ENCODE measurements at places on chromosomes 3 and 15.

GRCh38 chr15:77759896-77760592 lies 127.3 kb upstream of the LINGO1 start:
- no peak for DNase-seq

GRCh38 chr3:184596886-184597575 lies 35.4 kb downstream of the EPHB3 start:
- no peak for DNase-seq

- no peak for DNase-seq
Measured at GRCh38 chr3:23741036-23741706, 64.6 kb upstream of the UBE2E1 start.

DNA sequence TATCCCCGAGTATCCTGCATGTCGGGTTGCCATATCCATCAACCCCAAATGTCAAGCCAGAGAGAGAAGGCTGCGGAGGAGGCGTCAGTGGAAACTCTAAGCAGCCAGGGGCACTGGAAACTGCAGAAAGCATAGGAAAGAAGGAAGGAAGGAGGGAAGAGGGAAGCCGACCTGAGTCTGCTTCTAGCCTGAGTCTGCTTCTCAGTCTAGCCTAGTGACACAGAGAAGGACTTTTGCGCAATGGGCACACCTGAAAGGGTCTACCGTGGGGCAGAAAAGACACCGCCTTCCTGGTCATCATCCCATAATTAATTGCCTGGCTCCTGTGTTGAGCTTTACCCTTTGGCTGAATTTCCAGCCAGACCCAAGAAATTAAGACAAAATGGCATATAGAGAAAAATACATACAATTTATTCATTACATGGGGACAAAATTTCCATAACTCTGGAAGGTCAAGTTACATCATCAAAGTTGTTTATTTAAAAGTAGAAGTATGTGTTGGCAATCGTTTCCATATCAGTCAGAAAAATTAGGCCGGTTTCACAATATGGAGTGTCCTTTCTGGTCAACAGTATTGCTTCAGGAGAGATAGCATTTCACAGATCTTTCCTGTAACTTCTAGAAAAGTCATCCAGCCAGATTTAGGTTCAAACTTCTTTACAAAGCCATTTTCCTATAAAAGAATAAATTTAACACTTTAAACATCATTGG lies 10.3 kb downstream of the BCL2A1 start:
- no peak for DNase-seq

- DNase-seq: no peak
Measured at GRCh38 chr3:5974630-5975322, 787.3 kb downstream of the EDEM1 start.

- DNase-seq: no peak
Measured at GRCh38 chr3:64438812-64439211, 213.5 kb upstream of the PRICKLE2 start.

- peak; percentile 80 for DNase-seq
Measured at GRCh38 chr15:55846116-55846707, 103.3 kb upstream of the PRTG start.

GRCh38 chr3:127100459-127101410 lies 92.2 kb upstream of the PRR23E start:
- no peak for DNase-seq

DNA sequence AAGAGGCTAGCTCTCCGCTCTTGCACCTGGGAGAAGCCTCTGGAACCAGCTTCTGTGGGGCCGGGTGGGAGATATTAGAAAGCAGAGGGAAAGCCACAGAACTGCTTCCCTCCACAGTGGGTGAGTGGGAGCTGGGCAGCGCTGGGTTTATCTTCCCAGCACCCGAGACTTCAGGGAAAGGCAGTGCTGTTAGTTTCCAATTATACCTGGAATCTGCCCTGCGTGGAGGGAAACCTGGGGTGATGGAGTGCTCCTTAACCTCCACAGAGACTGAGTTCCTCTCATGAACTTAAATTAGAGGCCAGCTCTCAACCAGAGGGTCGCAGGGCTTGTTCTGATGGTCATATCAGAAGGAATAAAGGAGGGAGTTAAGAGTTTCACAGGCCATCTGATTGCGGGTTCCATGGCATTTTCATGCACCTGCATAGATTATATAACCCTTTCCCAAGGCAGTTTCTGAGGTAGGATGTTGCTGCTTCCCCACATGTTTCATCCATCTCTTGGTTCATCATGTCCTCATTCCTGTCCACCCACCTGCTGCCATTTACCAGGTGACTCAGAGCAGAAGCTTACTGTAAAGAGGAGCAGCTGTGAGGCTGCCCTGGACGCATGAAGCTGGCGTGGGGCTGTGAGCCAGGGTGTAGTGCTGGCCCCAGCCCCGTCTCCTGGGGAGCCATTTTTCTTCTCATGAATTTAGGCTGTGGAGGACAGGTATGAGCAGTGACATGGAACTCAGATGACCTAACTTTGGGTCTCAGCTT lies 42.5 kb downstream of the CA12 start:
- DNase-seq: no peak

GRCh38 chr3:100988080-100988479 lies 5.1 kb downstream of the ABI3BP start:
- DNase-seq: no peak

DNA sequence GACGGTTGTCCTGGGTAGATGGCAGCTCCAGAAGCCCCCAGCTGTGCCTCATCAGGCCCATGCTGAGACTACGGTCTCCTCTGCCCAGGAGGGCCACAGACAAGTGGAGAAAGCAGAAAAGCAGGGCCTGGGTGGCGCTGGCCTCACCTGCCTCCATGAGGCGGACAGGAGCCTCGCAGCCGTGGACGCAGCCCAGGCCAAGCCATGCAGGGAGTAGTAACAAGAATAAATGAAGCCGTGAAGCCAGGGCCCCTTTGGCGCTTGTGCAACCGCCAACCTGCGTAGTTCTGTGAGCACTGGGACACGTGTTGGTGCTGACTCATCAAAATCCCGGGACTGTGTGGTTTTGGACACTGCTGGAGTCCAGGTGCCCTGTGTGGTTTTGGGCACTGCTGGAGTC lies 12.3 kb upstream of the MUC4 start:
- DNase-seq: no peak

GRCh38 chr3:40975711-40976121 lies 223.6 kb upstream of the CTNNB1 start:
- no peak for DNase-seq

DNA sequence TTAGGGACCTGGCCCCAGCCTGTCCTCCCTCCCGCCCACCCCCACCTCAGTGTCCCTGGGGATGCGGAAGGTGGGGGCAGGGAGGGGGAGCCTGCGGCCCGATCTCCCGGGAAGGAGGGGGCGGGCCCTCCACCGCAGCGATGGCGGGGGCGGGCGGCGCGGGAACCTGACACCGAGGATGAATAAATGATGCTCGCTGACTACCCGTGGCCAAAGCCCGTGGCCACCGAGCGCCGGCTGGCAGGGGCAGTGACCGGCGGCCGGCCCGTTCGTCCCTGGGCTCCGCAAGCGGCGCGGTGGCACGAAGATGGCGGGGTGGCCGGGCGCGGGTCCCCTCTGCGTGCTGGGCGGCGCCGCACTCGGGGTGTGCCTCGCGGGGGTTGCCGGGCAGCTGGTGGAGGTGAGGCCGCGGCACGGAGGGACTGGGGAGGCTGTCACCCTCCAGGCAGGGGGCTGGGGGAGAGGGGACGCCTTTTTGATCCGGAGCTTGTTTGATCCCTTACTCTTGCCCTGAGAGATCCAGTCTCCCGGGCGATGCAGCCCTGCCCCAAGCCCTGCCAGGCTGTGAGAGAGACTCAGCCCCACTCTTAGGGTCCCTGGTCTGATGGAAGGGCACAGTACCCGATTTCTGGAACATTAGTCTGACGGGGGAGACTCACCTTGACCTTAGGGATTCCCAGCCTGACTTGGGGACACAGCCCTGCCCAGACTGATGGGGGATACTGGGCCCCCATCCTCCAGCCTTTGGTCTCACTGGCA lies at the start of gene TMIE:
Gene TMIE, plus strand, starts transcription at position 212 of the 759 bp plus-strand sequence. Its CDS starts 96 bp downstream, at position 308.
- DNase-seq: no peak

DNA sequence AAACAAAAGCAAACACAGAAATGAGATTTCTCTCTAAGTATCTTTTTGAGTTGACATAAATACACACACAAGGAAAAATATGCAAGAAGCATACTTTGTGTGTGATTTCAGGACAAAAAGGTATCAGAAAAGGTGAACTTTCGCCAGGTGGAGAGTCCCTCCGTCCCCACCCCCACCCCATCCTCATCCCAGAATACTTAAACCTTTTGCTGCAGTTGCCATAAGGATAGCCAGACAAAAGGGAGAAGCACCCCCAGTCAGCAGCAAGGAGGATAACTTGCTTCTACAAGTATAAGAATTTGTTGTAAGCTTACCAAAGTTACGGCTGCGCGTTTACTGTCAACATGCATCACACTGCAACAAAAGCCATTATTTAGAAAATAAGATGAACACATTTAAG lies 10.3 kb downstream of the FOXP1 start:
- no peak for DNase-seq

GRCh38 chr3:99945328-99945995 lies 127.8 kb downstream of the CMSS1 start:
- no peak for DNase-seq

GRCh38 chr3:182234881-182235280 lies 523.2 kb downstream of the SOX2 start:
- DNase-seq: no peak

DNA sequence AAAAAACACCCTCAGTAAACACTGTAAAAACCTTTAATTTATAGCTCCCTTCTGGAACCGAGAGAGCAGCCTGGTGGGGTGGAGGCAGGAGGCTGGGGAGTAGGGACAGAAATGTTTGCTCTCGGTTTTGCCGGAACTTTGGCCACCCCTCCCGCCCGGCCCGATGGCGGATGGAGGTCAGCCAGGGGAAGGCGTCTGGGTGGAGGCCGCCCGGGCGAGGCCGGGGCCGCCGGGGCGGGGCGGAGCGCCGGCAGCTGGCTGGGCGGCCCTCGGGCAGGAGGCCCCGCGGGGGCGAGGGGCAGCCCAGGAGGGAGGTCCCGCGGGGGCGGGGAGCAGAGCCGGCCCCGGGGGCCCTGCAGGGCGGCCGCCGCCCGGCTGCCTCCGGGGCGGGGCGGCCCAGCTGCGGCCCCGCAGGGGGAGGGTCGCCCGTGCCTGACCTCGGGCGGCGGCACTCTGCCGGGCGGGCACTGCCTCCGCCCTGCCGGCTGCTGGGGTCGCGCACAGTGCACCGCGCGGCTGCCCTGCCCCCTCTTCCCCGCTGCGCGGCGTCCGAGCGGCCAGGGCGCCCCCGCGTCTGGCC lies 829 bp upstream of the SKIL start:
- peak; percentile 98 for DNase-seq

Data from hepatocyte (in vitro differentiated cells).